Stimulated activated CD8-positive, alpha-beta memory T cell treated with anti-CD3 and anti-CD28 coated beads, Interleukin-15, amount 100 ng/mL, for 1 hour (primary cell): ENCODE measurements at places on chromosomes 6 and 20.
A peak's percentile ranks its signal among the peaks of the same experiment; 100 is the strongest.

- DNase-seq = no peak
These were observed 320.9 kb downstream of the SAMD5 start for GRCh38 chr6:147829418-147829817.

- DNase-seq = no peak
These were observed 32.5 kb downstream of the KIAA0319 start for GRCh38 chr6:24613361-24614042.

- DNase-seq = no peak
These were observed 43.8 kb downstream of the PLN start for GRCh38 chr6:118591897-118592296.

DNA sequence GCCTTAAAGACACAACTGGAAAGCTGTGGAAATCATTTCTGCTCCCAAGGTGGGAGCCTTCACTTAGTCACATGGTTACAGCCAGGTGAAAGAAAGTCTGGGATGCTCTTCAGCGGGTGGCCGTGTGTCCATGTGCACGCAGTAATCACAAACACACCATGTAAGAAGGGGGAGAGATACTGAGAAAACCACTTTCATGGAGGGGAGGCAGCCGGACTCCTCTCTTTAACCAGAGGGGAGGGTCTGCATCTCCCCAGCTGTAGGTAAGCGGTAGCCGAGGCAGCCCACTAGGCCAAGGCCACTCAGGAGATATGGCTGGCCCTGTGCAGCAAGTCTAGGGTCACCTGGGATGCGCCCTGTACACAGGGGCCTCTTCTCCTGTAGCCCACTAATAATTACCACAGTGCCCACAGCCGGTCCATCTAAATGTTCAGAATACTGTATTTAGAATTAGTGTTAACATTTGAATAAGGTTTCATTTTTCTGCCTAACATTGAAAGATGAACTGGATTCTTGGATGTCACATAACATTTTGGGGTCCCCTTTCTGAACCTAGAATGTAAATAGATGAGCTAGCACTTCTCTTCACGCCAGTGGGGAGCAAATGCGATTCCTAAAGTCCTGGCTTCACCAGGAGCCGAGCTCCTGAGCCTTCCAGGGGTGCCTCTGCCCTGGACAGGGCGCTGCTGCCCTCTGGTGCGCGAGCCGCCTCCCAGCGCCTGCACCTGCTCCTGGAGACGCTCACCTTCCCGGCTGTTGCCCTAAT lies 15.9 kb downstream of the GPR31 start:
- DNase-seq = no peak

- DNase-seq = no peak
These were observed 636 bp upstream of the SSR1 start for GRCh38 chr6:7313505-7314165.

GRCh38 chr6:125797886-125798444 lies 7.2 kb downstream of the NCOA7 start:
- no peak for DNase-seq

DNA sequence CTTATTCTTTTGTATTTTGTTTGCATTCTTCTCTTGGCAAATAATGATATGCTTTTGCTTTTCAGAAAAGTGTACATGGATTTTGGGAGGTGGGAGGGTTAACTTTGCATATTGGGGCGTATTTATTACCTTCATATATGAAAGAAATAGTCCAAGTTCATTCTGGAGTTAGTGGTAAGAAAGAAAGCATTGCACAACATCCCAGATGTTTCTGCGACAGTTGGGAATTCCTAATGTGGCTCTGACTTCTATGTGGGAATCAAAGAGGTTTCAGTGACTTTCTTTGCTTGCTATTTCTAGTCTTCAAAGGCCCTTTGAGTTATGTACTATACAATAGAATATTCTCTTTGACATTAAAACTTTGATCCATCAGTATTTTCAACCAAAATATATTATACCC lies 78.1 kb downstream of the MMUT start:
- no peak for DNase-seq

DNA sequence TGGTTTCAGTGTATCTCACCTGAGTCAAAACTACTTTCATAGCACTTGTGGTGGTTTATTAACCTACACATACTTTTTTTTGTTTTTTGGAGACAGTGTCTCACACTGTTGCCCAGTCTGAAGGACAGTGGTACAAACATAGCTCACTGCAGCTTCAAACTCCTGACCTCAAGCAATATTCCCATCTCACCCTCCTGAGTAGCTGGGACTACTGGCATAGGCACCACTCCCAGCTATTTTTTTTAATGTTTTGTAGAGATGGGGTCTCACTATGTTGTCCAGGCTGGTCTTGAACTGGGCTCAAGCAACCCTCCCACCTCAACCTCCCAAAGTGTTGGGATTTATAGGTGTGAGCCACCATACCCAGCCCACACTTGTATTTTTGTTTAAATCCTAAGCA lies 49.7 kb downstream of the STAU1 start:
- DNase-seq = no peak

- DNase-seq = no peak
These were observed 20.0 kb downstream of the ITPR3 start for GRCh38 chr6:33641144-33641543.

DNA sequence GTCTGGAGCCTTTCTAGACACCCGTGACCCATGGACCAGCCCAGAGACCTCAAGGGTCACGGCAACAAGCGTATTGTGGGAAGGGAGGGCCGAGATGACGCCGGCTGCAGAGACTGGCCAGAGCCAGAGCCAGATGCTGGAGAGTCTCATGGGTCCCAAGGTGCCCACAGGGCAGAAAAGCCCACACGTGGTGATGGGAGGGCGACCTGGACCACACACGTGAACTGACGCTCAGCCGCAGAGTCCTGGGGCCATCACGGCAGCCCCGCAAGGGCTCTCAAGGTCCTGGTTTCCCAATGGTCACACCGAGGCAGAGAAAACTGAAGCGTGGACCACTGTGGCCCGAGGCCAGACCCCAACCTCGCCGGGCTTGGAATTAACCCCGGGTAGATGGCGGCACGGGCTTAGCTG lies 92.6 kb downstream of the YTHDF1 start:
- no peak for DNase-seq

- DNase-seq = no peak
These were observed 12.5 kb downstream of the SESN1 start for GRCh38 chr6:109082188-109082577.

- DNase-seq = no peak
These were observed 212.2 kb downstream of the TBC1D7 start for GRCh38 chr6:13116155-13116554.

- no peak for DNase-seq
These were observed 19.3 kb upstream of the RAMACL start for GRCh38 chr6:166605752-166606151.

- DNase-seq = peak; percentile 70
These were observed 7.2 kb downstream of the HLA-DMB start for GRCh38 chr6:32933661-32934085.

- DNase-seq = no peak
These were observed 3.7 kb upstream of the FASTKD5 start for GRCh38 chr20:3163099-3164042.

GRCh38 chr6:39273406-39273821 lies 40.8 kb downstream of the KCNK17 start:
- DNase-seq = no peak

GRCh38 chr20:24969186-24970029 lies 20.3 kb downstream of the CST7 start:
- DNase-seq = no peak

DNA sequence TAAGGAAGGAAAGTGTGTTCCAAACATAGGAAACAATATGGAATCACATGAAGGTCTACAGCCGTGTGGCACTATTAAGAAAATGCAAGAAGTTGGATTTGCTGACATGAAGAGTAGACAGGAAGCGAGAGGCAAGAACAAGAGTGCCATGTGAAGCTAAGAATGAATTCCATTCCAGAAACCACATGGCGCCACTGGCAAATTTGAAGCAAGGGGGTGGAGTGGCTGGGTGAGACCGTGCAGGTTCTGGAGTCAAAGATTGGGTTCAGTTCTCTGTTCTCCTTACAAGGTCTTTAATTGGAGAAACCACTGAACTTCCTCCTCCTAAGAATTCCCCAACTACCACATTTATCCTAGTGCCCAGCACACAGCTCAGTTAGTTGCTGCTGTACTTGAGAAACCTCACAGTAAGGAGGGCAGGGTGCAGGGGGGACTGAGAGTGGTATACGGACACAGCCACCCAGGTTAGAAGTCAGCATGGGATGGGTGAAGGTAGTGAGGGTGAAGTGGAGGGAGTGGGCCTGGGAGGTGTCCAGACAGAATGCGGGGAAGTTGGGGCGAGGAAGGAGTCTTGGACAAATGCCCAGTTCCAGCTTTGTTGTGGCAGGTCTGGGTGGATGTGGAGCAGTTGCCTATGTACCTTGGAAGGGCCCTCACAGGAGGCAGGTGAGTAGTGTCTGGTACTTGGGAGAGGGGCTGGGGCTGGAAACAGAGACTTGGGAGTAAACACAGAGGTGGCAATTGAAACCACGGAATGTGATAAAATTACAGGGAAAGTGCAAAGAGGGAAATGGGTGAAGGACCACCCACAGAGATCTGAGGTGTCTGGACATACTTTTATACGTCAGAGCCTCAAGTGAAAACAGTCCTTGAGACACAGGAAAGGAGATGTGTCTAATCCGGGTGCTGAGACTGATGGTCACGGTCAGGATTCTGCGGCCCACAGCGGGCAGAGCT lies 14.3 kb downstream of the LYRM4 start:
- no peak for DNase-seq

DNA sequence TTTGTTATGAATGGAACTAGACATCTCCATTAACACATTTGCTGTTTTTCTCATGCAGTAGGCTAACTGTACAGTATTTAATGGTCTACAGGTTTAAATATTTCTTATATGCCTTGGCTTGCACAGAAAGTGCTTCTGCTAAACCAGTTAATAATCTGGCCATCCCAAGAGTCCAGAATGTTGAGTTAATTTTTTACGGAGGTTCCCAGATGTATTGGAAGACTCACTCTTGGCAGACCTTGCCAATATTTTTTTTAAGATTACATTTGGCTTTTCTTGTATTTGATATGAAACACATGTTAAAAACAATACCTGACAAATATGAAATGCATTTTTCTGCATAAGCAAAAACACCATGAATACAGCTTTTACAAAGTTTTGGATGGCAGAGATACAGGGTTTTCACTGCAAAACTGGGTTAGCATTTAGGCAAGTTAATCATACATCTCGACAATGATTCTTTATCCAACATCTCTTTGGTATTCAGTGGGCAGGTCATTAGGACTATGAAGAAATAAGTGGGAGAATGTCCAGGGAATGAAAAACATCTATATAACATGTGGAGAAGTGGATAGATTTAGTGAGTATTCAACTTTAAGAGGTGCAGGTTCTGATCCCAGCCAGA lies 94.0 kb downstream of the SGK1 start:
- no peak for DNase-seq

DNA sequence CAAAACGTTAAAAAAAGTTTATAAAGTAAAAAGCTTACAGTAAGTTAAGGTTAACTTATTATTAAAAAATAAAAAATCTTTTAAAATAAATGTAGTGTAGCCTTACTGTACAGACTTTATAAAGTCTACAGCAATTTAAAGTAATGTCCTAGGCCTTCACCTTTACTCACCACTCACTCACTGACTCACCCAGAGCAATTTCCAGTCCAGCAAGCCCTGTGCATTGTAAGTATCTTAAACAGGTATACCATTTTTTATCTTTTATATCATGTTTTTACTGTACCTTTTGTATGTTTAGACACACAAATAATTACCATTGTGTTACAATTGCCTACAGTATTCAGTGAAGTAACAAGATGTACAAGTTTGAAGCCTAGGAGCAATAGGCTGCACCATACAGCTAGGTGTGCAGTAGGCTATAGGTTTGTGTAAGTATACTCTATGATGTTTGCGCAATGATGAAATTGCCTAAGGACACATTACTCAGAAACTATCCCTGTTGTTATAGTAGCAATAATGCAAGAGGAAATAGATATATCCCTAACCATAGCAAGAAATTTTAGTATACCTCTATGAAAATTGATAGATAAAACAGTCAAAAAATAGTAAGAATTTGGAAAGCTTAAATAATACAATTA lies 39.5 kb downstream of the FBXO5 start:
- DNase-seq = no peak

DNA sequence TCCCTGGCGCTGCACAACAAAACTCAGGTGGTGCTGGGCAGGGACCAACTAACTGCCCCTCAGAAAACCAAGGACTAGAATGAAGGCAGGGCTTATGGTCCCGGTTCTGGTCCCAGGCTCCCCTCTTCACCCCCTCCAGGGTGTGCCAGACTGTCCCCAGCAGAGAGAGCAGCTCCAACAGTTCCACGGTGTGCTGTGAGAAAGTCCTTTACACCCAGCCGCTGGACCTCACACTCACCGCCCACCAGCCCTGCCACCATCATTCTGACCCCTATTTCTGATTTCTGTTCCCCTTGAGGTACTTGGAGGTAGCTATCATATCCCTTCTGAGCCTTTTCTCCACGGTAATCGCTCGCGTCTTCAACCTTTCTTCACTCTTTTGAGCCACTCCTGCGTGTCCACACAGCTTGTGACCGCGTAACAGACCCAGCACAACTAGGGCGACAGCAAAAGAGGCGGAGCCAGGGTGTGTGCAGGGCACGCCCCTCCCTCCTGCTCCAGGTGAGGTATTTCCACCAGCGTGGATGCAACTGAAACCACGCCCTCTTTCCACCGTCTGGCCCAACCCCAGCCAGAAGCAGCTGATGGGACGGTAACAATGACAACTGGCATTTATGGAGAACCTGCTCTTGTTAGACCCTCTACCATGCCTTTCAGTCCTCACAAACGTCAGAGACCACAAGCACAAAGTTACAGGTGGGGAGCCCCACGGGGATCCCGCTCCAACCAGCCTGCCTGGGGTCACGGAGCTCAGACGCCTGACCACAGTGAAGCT lies 2.3 kb downstream of the PXDC1 start:
- DNase-seq = no peak

GRCh38 chr20:44495802-44496481 lies 20.3 kb downstream of the TTPAL start:
- no peak for DNase-seq

GRCh38 chr6:111832833-111833418 lies 40.3 kb downstream of the FYN start:
- DNase-seq = no peak

- DNase-seq = no peak
These were observed 172.2 kb downstream of the ARID1B start for GRCh38 chr6:156949376-156949775.

DNA sequence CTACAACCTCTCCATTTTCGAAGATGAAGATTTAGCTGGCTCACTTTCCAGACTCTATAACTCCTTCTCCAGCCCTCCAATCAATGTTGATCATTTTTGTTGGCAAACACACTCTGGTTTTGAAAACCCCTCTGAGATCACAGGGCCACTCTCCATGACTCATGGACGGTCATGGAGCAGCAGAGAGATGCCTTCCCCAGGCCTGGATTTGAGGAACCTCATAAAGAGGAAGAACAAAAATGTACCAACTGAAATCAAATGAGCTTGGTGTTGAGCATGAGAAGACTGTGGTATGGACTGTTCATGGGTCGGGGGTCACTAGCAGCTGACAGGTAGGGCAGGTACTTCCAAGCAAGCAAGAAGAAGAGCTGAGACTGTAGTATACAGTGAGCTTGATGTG lies 112.8 kb upstream of the INSM1 start:
- DNase-seq = no peak

DNA sequence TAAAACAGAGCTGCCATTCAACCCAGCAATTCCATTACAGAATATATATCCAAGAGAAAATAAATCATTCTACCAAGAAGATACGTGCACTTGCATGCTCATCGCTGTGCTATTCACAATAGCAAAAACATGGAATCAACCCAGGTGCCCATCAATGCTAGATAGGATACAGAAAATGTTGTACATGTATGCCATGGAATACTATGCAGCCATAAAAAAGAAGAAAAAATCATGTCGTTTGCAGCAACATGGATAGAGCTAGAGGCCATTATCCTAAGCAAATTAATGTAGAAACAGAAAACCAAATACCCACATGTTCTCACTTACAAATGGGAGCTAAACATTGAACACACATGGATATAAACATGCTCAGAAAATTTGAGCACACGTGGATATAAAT lies 633.1 kb upstream of the CITED2 start:
- DNase-seq = no peak
